ENCODE measurements at places on chromosomes 13 and 19.

DNA sequence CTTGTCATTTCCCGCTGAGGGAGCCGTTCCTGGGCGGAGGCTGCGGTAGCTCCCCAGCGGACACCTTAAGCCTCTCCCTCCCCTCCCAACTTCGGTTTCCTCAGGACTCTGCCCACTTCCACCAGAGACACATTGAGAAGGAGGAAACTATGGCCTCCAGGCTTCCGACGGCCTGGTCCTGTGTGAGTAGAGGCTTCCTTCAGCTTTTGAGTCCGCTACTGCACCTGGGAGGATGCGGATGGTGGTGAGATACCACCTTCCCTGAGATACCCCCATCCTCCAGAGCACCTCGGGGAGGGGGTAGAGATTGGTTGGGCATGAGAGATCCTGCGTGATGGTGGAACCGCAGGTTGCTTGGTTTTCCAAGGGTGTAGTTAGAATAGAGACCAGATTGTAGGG, 955 bp downstream of the ZNF274 start:
- no peak for DNase-seq

- no peak for DNase-seq
Measured at GRCh38 chr19:51147663-51148062, 5.6 kb downstream of the SIGLEC7 start.

DNA sequence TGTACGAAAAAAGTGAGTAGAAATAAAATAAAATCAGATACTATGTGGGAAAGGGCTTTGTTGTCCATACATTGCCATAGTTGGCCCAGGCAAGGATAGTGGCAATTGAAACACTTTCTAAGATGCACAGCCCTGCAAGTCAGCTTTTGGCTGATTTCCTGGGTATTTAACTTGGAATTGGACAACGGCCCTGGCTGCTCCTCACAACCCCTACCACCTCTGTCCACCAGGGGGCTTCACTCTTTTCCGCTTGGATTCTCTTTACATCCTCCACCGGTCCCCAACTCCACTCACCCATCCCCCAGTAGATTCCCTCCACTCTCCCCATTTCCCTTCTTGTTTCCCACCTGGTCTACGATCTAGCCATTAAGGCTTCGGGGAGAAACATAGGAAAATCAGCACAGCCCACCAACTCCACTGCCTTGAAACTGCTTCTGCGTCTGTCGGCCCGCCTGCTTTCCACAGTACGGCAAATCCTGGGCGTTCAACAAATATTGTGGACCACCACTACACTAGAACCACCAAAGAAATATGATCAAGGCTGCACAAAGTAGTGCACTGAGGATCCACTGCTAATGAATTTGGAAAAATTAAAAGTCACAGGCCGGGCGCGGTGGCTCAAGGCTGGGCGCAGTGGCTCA, 48.6 kb upstream of the GTF3A start:
- no peak for DNase-seq

- DNase-seq: no peak
Measured at GRCh38 chr13:32045982-32046785, 14.6 kb downstream of the FRY start.

DNA sequence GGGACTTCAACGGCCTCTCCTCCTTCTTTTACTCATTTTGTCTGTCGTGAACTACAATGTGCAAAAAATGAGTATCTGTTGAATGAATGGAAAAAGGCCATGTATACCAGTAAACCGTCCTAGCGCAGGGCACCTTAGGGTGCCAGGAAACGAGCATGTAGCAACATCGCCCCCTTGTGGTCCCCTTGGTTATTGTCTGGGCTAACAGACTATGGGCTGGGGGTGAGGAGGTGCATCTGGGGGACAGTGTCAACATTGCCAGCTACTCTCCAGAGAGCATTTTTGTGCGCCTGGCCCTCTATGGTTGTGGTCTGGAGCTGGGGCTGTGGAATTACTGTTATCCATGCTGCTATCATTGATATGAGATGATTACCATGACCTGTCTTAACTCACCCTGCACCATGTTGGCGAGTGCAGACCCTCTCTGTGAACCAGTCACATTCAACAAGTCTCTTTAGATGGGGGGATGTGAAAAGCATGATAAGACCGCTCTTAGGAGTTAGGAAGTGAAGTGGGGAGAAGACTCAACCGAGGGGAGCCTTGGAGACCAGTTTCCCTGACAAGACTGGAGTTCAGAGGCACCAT, 22.8 kb upstream of the SIGLEC11 start:
- peak; percentile 72 for DNase-seq

- no peak for DNase-seq
Measured at GRCh38 chr13:84646957-84647356, 764.7 kb upstream of the SLITRK1 start.

DNA sequence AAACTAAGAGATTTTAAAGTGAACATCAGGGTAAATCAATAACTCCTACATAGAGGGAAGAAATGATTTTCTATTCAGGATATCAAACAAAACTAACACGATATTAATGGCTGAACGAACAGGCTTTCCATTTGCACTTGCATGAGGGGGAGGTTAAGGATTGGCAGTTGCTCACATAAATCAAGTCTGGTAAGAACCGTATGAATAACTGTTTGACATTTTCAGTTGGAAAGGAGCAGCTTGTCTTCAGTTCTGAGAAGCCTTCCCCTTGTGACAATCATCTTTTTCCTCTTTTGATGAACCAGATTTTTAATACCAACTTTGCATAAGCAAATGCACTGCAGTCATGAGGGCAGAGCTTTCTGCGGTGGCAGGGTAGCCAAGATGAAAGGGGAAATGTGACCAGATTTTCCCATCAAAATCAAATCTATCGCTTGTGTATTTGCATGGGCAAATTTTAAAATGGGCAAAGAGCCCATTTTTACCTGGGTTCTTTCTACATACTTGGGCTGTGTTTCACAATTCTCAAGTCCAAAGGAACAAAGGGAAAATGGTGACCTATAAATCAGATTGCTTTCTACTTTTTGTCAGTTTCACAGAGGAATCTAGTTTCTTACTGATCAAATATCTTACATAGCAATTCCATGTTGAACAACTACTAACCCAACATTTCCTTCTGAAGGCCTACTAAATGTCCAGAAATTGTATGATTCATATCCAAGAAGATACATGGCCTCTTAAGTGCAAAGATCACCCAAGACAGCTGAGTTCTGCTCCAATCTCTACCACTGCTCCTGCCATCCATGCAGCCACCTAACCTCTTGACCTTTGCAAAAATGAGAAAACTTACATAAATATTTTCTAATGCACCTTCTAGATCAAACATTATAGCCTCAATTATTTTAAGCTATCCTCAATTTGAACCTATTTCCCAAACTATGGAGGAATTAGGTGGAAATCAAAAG, 249.6 kb downstream of the OXGR1 start:
- no peak for DNase-seq

GRCh38 chr19:58091251-58091995, 6.6 kb downstream of the ZSCAN18 start:
- DNase-seq: no peak

DNA sequence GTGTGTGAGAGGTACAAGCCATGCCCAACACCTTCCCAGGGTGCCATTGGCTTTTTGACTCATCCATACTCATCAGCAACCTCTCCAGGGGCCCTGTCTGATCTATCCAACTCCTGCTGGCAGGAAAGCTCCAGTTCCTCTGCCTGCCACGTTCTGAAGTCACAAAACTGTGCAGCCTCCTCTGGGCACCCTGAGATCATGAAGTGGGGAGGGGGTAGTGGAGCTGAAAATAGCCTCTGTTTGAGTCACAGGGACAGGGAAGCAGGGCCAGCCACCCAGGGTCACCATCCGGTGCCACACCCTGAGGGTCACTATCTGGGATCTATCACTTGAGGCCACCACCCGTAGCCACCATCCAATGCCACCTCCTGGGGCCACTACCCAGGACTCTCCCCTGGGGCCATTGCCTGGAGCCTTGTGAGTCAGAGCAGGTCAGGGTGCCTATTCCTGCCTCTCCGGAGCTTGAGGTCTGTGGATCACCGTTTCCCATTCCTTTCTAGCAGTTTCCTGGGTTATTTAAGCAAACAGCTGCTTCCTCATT, 172.1 kb downstream of the NUFIP1 start:
- no peak for DNase-seq

DNA sequence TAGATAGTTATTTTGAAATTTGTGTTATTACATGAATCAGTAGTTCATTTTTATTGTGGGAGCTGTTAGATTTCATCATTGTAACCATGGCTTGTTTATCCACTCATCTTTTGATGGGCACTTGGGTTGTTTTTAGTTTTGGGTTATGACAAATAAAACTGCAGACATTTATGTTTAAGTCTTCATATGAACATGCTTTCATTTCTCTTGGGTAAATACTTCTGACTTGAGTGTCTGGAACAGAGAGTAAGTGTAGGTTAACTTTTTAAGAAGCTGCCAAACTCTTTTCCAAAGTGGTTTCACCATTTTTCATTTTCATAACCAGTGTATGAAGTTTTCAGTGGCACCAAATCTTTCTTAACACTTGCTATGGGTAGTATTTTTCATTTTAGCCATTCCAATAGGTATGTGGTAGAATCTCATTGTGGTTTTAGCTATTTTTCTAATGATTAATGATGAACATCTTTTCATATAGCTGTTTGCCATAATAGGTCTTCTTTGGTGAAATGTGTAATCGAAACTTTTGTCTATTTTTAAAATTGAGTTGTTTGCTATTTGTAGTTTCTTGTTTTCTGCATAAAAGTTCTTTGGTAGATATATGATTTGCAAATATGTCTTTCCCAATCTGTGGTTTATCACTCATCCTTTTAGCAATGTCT, 17.9 kb downstream of the SLAIN1 start:
- no peak for DNase-seq

GRCh38 chr19:11722414-11722813, 16.3 kb downstream of the ZNF823 start:
- no peak for DNase-seq

All from activated CD8-positive, alpha-beta memory T cell treated with anti-CD3 and anti-CD28 coated beads for 1 hour (primary cell).